NCI-H1930 (cell line): ENCODE measurements at places on chromosomes 7 and 10.

DNA sequence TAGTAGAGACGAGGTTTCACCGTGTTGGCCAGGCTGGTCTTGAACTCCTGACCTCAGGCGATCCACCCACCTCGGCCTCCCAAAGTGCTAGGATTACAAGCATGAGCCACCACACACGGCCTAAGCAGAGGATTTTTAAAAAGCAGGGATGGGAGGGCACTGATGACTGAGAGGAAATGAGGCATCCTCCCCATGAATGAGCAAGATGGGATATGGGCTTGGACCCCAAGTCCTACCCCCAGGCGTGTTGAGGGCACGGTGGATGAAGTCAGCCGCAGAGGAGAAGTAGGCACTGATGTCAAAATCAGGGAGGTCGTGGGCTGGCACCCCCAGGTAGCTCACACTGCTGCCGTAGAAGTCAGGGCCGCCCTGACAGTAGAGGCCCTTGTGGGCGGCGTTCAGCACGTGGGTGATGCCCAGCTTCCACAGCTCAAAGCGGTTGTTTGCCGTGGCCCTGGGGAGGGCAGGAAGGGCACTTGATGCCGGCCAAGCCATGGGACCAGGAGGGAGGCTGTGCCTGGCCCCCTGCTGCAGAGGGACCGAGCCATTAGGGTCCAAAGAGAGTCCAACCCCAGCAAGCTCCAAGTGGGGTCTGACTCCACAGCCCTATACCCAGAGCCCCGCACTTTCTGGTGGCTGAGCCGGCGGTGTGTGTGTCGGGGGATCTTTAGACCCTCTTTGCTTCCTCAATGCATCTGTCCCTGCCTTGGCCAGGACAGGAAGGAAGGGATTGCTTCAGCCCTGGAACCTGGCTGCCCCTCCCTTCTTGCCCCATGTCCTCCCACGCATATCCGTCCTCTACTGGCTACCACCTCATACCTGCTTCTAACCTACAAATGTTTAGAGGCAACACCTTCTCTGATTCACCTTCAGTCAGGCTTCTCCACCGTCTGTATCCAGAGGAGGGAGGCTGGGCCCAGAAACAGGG, 3.4 kb upstream of the SAMD8 start:
- DNase-seq, result no peak

- no peak for DNase-seq
These were observed 405.9 kb downstream of the ADRA2A start for GRCh38 chr10:111482621-111483216.

- DNase-seq, result no peak
These were observed 16.6 kb downstream of the PIP4K2A start for GRCh38 chr10:22697800-22698199.

DNA sequence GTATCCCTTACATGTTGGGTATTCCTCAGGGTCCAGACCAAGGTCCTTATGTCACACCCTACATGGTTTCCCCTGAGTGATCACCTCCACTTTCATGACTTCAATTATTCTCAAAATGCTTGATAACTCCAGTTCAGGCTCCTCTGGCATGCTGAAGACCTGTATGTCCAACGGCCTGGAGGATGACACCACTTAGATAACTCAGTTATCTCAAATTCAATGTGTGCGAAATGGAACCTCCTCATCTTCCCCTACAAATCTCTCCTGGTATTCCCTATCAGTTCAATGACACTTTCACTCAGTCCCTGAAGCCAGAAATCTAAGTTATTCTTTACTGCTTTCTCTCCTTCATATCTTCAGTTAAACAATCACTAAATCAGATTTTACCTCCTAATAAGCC, 8.7 kb upstream of the LUC7L2 start:
- no peak for DNase-seq

- DNase-seq, result no peak
These were observed 13.0 kb downstream of the ZNF316 start for GRCh38 chr7:6650086-6650485.

- no peak for DNase-seq
These were observed 43.9 kb upstream of the EEPD1 start for GRCh38 chr7:36109013-36109627.

- DNase-seq, result no peak
These were observed 74.5 kb downstream of the CCDC6 start for GRCh38 chr10:59831658-59832503.

- DNase-seq, result no peak
These were observed 97.7 kb downstream of the WDR37 start for GRCh38 chr10:1153805-1154351.

DNA sequence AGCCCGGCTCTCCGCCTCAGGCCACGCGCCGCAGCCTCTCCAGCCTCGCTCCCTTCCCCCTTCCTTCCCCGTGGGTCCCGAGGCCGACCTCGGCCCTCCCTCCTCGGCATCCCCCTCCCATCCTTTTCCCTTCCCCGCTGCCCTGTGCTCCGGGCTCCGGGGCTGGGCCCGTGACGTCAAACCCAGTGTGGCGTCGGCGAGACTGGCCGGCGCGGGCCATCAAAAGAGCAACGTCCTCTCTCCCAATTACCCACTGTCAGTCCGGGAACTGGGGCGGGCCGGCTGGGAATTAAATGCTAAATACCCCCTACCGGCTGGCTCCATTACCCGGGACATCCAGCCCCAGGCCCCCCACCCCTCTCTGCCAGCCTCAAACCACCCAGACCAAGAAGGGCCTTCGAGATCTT, 2.6 kb upstream of the GATA3 start:
- no peak for DNase-seq

DNA sequence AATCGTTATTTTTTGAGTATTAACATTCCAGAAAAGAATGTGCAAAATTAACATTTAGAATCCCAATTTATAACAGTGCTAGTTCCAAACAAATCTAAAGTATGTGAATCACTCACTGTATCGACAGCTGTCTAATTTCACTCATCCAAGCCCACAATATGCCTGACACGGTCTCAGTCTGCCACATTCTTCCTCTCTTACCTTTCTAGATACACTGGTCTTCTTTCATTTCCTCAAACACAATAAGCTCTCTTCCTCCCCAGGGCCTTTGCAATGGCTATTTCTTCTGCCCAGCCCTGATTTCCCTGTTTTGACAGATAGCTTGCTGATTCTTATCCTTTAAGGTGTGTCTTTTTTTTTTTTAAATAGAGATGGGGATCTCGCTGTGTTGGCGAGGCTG, 48.8 kb downstream of the UBE2H start:
- DNase-seq, result no peak

- no peak for DNase-seq
These were observed 665.0 kb downstream of the MAGI2 start for GRCh38 chr7:78788464-78788863.

GRCh38 chr7:18086165-18087025, 58.7 kb upstream of the PRPS1L1 start:
- DNase-seq, result peak; percentile 7

GRCh38 chr7:94389381-94389780, 5.3 kb upstream of the COL1A2 start:
- no peak for DNase-seq

GRCh38 chr10:89171996-89172395, 35.1 kb downstream of the CH25H start:
- no peak for DNase-seq

DNA sequence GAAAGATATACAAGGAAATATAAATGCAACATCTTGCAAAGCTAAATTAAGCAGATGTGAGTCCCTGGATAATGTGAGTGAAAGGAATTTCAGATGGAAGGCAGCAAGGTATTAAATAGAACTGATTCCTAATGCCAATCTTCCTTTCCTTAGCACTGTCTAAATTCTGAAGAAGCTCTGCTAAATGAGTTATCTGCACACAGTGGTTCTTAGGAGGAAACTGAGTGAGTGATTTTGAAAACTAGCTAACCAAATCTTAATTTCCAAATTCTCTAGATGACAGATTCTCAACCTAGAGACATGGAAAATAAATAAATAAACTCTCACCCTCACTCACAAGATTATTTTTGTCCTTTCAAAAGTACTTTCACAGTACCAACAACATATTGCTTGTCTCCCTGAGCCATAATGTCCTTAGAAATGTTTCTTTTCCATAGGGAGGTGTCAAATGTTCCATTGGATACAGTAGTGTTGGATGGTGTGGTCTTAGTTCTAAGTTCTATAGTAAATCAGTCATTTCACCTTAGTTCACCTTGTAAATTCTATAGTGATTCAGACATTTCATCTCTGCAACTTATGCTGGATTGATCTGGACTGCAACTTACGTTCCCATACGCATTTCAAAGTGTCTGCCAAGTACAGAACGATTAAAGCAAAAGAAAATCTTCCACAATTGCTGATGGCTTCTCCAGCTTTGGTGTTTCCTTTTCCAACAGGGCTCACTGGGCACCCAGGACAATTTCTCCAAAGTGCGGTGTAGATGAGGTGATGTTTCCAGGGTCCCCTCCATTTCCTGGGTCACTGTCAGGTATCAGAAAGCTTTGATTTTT, 145.4 kb upstream of the FAM171A1 start:
- DNase-seq, result no peak

DNA sequence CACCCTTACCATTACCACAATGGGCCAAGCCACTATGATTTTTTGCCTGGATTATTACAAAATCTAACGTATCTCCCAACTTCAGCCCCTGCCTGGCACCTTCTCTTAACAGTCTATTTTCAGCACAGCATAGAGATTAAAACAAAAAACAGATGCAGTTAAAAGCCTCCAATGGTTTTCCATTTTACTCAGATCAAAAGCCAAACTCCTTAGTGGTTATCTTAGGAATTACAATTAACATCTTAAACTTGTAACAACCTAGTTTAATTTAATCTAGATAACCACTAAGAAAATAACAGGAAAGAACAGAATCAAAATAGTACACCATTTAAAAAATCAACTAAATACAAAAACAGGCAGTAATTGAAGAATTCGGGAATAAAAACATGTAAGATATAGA, 43.5 kb downstream of the DNAJC1 start:
- no peak for DNase-seq

GRCh38 chr10:112967200-112967599, 17.2 kb downstream of the TCF7L2 start:
- no peak for DNase-seq
